Activated CD8-positive, alpha-beta memory T cell treated with anti-CD3 and anti-CD28 coated beads, Interleukin-2, amount 10 ng/mL, durations not matched to agents 7 days and 5 days (primary cell): ENCODE measurements at places on chromosomes 6 and 20.
A peak's percentile ranks its signal among the peaks of the same experiment; 100 is the strongest.

GRCh38 chr6:96467814-96468213 is 53.8 kb upstream of the UFL1 start:
- H3K4me3 ChIP-seq: no peak overlapping the region
- peak overlapping the region; percentile 4 for H3K27ac ChIP-seq
- no peak for DNase-seq

DNA sequence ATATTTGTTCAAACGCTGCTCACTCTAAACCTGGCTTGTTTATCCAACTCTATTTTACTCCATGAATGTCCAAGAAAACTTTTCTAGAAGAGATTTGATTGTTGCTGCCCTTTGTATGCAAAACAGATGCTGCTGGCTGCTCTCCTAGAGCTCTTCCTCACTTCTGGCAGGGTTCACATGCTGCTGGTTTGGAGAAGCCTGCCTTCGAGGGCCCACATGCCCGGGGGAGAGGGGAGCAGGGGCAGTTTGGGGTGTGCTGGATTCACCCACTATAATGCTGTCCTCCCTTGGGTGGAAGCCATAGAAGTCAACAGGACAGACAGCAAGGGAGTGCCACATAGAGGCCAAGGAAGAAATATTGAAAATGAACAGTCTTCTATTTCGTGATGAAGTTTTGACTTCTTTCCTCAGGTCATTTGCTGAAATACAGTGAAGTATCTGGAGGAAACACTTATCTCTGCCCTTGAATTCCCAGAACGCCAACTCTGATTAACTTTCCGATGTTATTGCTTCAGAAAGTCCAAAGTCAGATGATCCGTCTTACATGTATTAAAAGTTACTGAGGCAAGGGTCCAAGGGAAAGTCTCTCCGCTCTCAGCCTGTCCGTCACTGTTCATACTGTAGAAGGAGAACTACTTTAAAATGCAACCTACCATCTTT is 32.4 kb downstream of the LY86 start:
- no peak for DNase-seq
- no peaks in the 10 kb centered on the region for H3K27me3 ChIP-seq
- H3K4me1 ChIP-seq: peaks cover 19% of the 10 kb centered on the region
- no peak overlapping the region for H3K4me3 ChIP-seq
- H3K36me3 ChIP-seq: peaks cover 4% of the 10 kb centered on the region

- H3K27ac ChIP-seq: no peak overlapping the region
- DNase-seq: peak; percentile 42
- no peak overlapping the region for H3K4me3 ChIP-seq
- H3K27me3 ChIP-seq: peaks cover 61% of the 10 kb centered on the region
- H3K4me1 ChIP-seq: peaks cover 19% of the 10 kb centered on the region
Observed at GRCh38 chr6:132365281-132365907, 35.9 kb downstream of the MOXD1 start.

DNA sequence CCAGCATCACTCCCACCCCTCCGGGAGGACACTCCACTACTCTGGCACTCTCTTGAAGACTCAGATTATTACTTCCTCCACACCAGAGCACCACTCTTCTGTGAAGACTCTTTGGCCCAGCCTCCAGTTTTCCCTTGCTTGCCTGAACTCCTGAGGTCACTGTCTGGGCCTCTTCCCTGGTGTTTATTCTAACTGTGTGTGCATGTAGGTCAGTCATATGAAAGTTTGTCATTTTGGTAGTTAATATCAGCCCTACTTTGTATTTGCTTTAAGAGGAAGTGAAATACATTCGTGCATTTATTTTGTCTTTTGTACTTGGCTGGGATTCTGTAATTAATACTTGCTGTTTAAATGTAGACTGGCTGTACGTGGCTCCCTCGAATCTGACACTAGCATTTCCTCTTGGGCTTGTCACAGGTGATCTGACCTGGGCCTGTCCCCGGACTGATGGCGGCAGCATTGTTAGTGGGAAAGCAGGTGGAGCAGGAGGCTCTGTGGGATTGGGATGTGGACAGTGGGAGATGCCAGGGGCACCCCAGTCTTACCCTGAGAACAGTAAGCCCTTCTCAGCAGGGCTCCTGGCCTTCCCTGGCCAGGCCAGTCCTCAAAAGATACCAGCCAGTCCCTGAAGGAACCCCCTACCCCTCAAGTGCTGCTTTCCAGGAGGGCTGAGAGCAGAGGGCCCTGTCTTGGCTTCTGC is 350.5 kb downstream of the CDC5L start:
- no peak overlapping the region for H3K4me3 ChIP-seq
- H3K27ac ChIP-seq: no peak overlapping the region
- peaks cover 3% of the 10 kb centered on the region for H3K4me1 ChIP-seq
- H3K36me3 ChIP-seq: no peaks in the 10 kb centered on the region
- DNase-seq: no peak
- H3K27me3 ChIP-seq: no peaks in the 10 kb centered on the region

DNA sequence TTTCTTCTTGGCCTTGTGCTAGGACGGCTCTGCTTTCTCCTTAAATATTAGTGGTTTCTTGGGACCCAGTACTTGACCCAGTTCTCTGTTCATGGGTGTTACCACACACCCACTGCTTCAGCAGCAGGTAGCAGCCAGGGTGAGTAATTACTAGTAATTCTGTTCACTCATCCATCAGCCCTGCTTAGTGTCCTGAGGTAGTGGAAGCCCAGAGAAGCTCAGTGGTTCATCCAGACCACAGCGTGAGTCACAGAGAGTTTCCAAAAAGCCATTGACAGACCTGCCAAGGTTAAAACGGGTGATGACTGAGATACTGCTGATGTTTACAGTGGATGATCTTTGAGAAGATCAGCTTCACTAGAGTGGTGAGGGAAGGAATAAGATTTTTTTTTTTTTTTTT is 51.7 kb upstream of the HINT3 start:
- no peak overlapping the region for H3K4me3 ChIP-seq
- H3K36me3 ChIP-seq: peaks cover 17% of the 10 kb centered on the region
- peaks cover 48% of the 10 kb centered on the region for H3K4me1 ChIP-seq

- no peaks in the 10 kb centered on the region for H3K27me3 ChIP-seq
- peaks cover 13% of the 10 kb centered on the region for H3K36me3 ChIP-seq
- peaks cover 11% of the 10 kb centered on the region for H3K4me1 ChIP-seq
Observed at GRCh38 chr6:106254636-106255035, 70.9 kb downstream of the ATG5 start.

- no peaks in the 10 kb centered on the region for H3K27me3 ChIP-seq
- no peak overlapping the region for H3K4me3 ChIP-seq
- peaks cover 4% of the 10 kb centered on the region for H3K4me1 ChIP-seq
- no peak overlapping the region for H3K27ac ChIP-seq
- DNase-seq: no peak
Observed at GRCh38 chr6:134413241-134413643, 95.3 kb upstream of the SGK1 start.

GRCh38 chr20:9409981-9410380 is 104.4 kb upstream of the LAMP5 start:
- H3K4me1 ChIP-seq: no peaks in the 10 kb centered on the region
- H3K27me3 ChIP-seq: no peaks in the 10 kb centered on the region
- no peaks in the 10 kb centered on the region for H3K36me3 ChIP-seq
- H3K27ac ChIP-seq: no peak overlapping the region
- no peak for DNase-seq

DNA sequence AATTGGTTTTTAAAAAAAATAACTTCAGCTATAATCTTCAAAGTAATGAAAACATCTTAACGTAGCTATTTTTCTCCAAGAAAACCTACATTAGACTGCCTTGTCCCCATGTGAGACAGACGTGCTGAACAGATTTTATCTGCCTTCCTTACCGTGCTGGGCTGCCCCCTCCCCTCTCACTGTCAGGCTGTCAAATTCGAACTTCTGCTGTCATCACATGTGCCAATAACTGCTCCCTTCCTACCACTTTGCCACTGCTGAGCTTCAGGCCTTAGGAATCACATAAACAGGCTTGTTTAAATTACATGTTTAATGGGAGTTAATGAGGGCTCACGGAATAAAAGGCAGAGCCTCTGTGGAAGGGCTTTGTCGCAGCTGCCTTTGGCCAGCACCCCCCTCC is 77.0 kb upstream of the NHSL1 start:
- peaks cover 15% of the 10 kb centered on the region for H3K27me3 ChIP-seq
- no peaks in the 10 kb centered on the region for H3K4me1 ChIP-seq
- DNase-seq: no peak
- H3K4me3 ChIP-seq: no peak overlapping the region
- H3K36me3 ChIP-seq: no peaks in the 10 kb centered on the region

- H3K4me1 ChIP-seq: no peaks in the 10 kb centered on the region
- no peak overlapping the region for H3K27ac ChIP-seq
- H3K36me3 ChIP-seq: no peaks in the 10 kb centered on the region
- DNase-seq: no peak
Observed at GRCh38 chr6:43992126-43992663, 135.1 kb downstream of the MRPL14 start.

DNA sequence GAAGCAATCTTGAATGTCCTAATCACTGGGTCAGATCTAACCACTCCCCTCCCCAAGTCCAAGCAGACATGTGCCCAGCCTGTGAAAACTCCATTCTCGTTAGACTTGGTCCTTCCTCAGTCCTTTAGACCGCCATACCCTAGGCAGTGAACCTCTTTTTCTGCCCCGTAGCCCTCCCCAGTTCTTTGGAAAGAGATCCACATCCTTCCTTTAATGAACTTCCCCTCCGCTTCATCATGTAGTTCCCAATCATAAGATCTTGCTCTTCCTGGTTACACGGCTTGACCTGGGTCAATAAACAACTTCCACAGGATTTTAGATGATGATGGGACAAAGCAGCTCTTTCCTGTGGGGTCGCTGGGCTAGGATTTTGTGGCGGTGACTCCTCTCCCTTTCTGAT is 9.6 kb downstream of the AHCY start:
- H3K27me3 ChIP-seq: no peaks in the 10 kb centered on the region
- no peak for DNase-seq
- peaks cover 25% of the 10 kb centered on the region for H3K36me3 ChIP-seq
- no peak overlapping the region for H3K27ac ChIP-seq
- H3K4me3 ChIP-seq: no peak overlapping the region

- no peak for DNase-seq
- peaks cover 5% of the 10 kb centered on the region for H3K27me3 ChIP-seq
- H3K4me1 ChIP-seq: no peaks in the 10 kb centered on the region
- H3K27ac ChIP-seq: no peak overlapping the region
- H3K4me3 ChIP-seq: no peak overlapping the region
Observed at GRCh38 chr20:48273843-48274242, 488.6 kb upstream of the SULF2 start.

DNA sequence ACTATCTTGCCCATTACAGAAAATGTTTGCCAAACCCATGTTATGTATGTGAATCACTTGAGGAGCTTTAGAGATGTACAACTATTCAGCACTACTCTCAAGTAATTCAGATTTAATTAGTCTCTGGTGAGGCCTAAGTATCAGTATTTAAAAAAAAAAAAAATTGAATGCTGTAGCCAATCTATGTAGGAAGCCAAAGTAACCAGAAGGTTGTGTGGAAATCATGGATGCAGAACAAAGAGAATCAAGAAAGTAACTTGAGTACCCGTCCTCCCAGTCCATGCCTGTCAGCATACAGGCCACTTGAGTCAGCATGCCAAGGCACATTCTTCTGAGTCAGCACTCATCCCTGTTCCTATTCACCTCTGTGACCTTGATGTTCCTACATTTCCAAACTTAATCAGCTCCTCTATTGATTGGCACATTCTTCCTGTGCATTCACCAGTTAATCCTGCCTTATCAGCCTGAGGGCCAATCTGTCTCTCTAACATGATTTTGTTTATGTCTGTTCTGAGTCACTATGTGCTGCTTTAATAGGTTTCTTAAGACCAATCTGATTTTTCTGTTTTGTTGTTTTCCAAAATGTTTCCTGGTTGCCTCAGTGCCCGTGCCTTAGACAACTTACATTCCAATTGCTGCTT is 165.6 kb downstream of the KCNQ5 start:
- no peak overlapping the region for H3K4me3 ChIP-seq
- H3K4me1 ChIP-seq: no peaks in the 10 kb centered on the region
- H3K27ac ChIP-seq: no peak overlapping the region
- no peak for DNase-seq
- no peaks in the 10 kb centered on the region for H3K27me3 ChIP-seq

DNA sequence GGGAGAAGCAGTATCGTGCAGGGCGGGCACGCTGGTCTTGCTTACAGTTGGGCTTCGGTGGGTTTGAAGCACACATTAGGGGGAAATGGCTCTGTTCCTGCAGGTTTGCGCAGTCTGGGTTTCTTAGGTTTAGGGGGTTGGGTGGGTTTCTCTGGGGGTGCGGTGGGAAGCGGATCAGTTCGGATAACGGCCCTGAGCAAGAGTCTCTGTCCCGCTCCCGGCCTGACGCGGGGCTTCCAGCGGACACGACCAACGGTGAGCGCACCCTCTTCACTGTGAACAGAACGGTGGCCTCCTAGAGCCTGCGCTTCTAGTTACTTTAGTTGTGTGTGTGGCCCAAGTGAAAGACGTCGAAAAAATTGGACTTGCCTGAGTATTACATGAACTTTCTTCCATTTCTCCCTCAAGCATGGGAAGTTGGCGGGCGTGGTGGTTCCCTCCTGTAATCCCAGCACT is 635 bp upstream of the ELOVL2 start:
- H3K36me3 ChIP-seq: peaks cover 2% of the 10 kb centered on the region
- peak overlapping the region; percentile 51 for H3K4me3 ChIP-seq
- no peak for DNase-seq
- H3K4me1 ChIP-seq: peaks cover 12% of the 10 kb centered on the region
- H3K27ac ChIP-seq: no peak overlapping the region
- H3K27me3 ChIP-seq: peaks cover 78% of the 10 kb centered on the region

GRCh38 chr6:136445063-136445462 is 105.2 kb downstream of the MAP7 start:
- no peak overlapping the region for H3K4me3 ChIP-seq
- no peaks in the 10 kb centered on the region for H3K36me3 ChIP-seq
- no peak overlapping the region for H3K27ac ChIP-seq
- H3K4me1 ChIP-seq: no peaks in the 10 kb centered on the region
- peaks cover 31% of the 10 kb centered on the region for H3K27me3 ChIP-seq
- DNase-seq: no peak

GRCh38 chr6:16148498-16148897 is 19.6 kb downstream of the MYLIP start:
- no peak overlapping the region for H3K27ac ChIP-seq
- H3K4me3 ChIP-seq: no peak overlapping the region
- peaks cover 64% of the 10 kb centered on the region for H3K36me3 ChIP-seq
- H3K27me3 ChIP-seq: no peaks in the 10 kb centered on the region

DNA sequence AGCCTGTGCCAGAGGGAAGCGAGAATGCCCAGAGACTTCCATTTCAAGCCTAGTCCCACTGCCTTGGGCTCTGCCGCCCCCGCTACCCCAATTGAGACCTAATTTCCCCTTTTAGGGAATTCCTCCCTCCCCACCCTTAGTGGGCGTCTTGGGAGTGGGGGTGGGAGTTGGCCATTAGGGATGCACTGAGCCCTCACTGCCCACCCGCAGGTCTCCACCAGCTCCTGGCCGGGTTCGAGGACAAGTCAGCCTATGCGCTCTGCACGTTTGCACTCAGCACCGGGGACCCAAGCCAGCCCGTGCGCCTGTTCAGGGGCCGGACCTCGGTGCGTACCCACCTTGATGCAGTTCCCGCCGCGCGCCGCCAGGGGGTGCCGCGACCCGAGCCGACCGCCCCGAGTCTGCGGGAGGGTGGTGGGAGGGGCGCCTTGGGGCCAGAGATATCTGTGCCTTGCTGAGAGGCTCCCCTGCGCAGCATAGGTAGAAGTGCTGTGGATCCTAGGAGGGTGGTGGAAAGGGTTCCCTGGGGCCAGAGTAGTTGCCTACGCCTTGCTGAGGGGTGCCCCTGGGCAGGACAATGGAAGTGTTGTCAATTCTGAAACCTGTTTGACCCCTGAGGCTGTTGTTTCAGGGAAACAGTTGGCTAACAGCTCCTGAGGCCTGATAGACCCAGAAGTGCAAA is 9.2 kb downstream of the ITPA start:
- no peak overlapping the region for H3K4me3 ChIP-seq
- peak; percentile 82 for DNase-seq
- H3K36me3 ChIP-seq: peaks cover 10% of the 10 kb centered on the region
- no peaks in the 10 kb centered on the region for H3K27me3 ChIP-seq
- H3K4me1 ChIP-seq: peaks cover 11% of the 10 kb centered on the region
- H3K27ac ChIP-seq: no peak overlapping the region

- no peak overlapping the region for H3K27ac ChIP-seq
- peaks cover 12% of the 10 kb centered on the region for H3K27me3 ChIP-seq
- no peak overlapping the region for H3K4me3 ChIP-seq
Observed at GRCh38 chr20:911882-912600, 4.1 kb downstream of the ANGPT4 start.
